Brain pericyte (primary cell): ENCODE measurements at places on chromosomes 16 and 17.

GRCh38 chr16:89737341-89738071 is 16.2 kb downstream of the ZNF276 start:
- DNase-seq, result no peak

DNA sequence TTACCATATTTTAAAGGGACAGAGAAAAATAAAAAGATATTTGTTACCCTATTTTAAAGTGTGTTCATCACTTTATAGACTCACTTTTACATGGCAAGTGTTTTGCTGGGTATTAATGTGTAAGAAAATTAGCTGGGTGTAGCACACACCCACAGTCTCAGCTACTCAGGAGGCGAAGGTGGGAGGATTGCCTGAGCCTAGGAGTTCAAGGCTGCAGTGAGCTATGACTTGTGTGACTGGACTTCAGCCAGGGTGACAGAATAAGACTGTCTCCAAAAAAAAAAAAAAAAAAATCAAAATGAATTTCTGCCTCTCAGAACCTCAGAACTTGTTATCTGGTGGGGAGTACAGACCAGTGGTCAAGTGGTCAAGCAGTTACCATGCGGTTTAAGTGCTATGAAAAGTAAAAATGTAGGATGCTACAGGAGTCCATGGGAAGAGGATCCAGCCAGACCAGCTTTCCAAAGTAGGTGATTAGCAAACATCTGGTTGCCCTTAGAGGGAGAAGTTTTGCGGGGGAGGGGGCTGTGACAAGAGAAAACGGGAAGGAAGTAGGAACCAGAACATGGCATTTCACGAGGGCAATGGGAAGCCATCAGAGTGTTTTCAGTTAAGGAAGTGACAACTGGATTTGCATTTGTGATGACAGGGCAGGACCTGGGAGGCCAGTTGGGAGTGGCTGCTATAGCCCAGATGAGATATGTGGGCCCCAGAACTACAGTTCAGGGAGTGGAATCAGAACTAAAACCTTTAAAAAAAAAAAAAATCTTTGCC is 13.9 kb downstream of the CNEP1R1 start:
- no peak for DNase-seq

- DNase-seq, result no peak
These were observed 2.0 kb downstream of the RNF40 start for GRCh38 chr16:30764086-30764485.

- DNase-seq, result no peak
These were observed 55.4 kb downstream of the TNFRSF13B start for GRCh38 chr17:16916557-16916920.

GRCh38 chr17:50721194-50722010 is 2.0 kb downstream of the LUC7L3 start:
- DNase-seq, result no peak

- DNase-seq, result no peak
These were observed 789 bp upstream of the TERF2 start for GRCh38 chr16:69386596-69386995.

DNA sequence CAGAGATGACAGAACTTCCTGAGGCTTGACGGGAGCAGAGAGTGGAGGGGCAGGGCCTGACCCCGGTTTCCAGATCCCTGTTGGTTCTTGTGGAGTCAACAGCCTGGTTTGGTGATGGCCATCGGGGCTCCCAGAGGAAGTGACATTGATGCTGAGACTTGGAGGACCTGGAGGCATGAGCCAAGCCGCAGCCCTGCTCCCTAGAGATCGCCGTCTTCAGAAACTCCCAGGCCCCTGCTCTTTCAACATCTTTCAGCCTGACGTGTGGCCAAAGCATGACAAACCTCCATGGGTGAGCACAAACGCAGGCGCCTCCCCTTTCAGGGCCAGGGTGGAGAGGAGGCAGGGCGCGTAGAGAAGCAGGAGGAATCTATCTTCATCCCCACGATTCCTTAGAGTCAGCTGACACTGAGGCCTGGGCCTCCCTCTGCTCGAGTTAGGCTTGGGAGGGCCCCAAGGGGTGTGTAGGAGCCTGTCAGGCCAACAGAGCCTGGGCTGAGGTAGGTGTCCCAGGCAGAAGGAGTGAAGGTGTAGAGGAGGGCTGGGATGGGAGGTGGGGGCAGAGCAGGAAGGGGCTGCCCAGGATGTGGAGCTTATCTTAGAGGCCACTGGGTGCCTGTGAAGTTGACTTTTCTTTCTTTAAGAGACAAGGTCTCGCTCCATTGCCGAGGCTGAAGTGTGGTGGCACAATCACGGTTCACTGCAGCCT is 56.1 kb upstream of the MED9 start:
- no peak for DNase-seq

DNA sequence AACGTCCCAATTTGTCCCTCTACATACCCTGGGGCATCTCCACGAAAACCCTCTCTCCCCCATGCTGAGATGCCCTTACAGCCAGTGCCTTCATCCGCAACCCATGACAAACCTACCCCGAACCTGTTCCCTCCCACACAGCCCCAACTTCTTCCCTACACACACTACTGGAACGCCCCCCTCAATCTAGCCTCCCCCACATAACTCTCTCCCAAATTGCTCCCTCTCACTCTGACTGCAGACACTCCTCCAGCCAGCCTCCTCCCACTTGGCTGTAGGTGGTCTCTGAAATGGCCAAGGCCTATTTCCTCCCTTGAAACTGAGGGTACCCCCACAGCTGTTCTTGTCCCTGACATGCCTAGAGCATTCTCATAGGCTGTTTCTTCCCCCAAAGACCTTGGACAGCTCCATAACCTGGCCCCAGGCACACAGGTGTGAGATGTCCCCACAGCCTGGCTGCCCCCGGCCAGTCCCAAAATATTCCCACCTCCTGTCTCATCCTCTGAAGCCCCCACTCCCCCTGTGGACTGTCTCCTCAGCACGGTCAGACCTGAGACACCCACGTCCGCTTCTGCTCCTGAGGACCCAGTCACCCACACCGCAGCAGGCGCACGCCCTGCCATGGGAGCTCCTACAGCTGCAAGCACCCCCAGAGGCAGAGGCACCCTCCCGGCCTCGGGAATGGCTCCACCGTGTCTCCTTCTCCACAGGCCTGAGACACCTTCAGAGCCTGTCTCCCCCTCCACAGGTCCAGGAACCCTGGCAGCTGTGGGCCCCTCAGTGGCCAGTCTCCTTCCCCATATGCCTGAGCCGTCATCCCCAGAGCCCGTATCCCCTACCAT is 3.7 kb downstream of the KIAA0753 start:
- DNase-seq, result no peak

DNA sequence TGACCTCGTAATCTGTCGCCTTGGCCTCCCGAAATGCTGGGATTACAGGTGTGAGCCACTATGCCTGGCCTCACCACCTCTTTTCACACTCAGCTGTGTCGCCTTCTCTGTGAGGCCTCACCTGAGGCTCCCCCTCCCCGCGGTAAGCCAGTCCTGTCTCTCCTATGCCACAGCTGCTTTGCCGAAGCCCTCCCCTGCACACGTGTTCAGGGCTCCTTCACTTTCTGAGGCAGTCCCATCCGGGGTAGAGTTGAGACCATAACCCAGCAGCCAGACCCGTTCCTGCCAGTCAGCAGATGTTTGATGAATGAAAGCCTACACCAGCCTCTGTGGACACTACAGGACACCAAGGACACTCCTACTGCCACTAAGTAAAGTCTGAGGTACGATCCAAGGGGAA is 10.6 kb downstream of the USP7 start:
- DNase-seq, result no peak

- DNase-seq, result no peak
These were observed 122.4 kb downstream of the LAT start for GRCh38 chr16:29107299-29107698.

- DNase-seq, result no peak
These were observed 795.7 kb upstream of the SOX9 start for GRCh38 chr17:71325117-71325516.

DNA sequence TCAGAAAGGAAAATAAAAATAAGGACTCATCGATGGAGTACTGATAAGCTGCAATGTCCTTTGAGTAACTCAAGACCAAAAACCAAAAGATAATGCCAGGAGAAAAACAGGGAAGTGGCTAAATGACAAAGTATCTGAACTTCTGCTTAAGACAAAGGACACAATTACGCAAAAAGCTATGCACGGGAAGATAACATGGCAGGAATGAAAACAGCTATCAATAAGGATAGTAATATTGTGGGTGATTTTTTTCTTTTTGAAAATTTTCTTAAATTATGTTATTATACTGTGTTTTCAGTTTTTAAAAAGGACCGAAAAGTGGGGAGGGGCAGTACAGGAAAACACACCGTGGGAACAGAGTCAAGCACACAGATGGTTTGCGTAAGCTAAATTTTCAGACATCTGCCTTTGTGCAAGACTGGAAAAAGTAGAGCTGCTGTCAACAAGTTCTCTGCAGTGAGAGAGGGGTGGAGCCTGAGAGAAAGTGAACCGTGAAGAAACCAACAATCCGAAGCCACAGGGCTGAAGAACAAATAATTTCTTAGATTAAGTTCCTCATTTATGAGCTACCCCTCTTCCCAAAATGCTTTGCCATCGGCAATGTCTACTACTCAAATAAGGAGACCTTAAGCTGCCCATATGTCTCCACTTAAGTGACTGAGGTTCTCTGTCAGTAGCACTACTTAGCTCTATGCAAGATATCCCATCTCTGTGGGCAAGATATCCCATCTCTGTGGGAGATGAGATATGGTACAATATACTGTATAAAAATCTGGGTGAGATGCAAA is 99.9 kb upstream of the CORO6 start:
- DNase-seq, result no peak

- DNase-seq, result no peak
These were observed 644.1 kb downstream of the KCNJ2 start for GRCh38 chr17:70813355-70813930.

GRCh38 chr17:30236766-30237165 is 1.3 kb upstream of the SLC6A4 start:
- no peak for DNase-seq

DNA sequence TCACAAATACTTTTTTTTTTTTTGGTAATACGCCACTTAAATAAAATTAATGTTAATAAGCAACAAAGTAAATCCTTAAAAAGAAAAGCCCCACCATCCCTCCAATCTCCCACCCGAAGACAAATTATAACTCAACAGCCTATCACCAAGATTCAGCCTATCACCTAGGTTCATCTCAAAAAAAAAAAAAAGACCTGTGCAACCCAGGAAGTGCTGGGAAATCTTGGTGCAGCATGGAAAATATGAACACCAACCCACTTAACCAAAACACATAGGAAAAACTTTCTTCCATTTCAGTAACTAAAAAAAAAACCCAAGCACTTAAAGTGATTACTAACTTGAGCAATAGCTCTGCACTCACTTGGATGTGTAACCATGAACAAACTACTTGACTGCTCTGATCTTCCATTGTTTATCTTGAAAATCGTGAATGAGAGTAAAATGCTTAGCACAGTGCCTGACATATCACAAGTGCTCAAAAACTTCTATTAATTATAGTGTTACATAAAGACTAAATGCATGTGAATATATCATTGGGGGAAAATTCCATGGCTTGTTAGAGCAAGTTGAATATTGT is 90.4 kb downstream of the STH start:
- DNase-seq, result no peak

DNA sequence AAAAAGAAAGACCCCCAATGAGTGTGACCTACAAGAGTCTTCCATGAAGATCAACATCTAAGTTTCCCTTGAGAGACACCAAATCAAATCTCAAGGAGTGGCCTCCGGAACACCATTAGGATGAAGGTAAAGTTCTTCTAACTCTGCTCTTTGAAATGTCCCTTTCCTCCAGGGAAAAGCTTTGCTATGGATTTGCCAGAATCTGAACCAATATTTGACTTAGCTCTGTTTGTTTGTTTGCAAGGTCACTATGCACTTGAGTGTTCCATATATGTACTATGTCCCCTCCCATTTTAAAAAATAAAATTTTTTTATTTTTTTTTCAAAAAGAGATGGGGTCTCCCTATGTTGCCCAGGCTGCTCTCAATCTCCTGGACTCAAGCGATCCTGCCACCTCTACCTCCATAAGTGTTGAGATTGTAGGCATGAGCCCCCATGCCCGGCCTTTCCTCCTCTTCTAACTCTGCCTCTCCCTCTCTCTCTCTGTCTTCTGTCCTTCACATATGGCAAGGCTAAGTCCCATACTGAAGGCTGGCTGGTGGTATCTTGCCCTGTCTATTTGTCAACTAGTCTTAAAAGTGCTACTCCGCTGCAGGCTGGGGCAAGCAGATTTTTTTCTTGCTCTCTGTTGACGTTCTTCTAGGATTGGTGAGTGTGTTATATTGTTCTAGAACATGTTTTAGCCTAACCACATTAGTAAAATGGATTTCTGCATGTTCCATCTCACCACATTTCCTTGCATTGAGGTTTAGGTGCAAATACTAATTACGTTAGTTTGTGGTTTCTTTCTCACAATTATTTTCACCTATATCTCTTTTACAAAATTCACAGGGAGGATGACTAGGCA is 276.7 kb upstream of the DYNLRB2 start:
- DNase-seq, result no peak

GRCh38 chr16:19582050-19582831 is 26.7 kb downstream of the VPS35L start:
- DNase-seq, result no peak

DNA sequence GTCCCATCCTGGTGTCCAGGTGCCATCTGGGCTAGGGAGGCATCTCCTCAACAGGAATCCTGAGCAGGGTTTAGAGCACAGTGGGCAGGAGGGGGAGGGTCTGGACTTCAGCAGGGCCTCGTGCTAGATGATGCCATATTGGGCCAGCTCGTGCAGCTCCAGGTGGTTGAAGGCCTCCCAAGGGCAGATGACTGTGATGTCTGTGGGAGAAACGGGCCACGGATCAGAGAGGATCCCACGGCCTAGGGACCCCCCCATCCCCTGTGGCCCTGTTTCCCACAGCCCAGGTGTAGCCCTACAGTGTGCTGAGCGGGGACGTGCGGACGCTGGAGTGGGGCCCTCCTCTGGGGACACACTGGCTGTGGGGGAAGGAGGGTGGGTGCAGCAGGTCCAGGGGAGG is 5.4 kb downstream of the PDE6G start:
- DNase-seq, result no peak

DNA sequence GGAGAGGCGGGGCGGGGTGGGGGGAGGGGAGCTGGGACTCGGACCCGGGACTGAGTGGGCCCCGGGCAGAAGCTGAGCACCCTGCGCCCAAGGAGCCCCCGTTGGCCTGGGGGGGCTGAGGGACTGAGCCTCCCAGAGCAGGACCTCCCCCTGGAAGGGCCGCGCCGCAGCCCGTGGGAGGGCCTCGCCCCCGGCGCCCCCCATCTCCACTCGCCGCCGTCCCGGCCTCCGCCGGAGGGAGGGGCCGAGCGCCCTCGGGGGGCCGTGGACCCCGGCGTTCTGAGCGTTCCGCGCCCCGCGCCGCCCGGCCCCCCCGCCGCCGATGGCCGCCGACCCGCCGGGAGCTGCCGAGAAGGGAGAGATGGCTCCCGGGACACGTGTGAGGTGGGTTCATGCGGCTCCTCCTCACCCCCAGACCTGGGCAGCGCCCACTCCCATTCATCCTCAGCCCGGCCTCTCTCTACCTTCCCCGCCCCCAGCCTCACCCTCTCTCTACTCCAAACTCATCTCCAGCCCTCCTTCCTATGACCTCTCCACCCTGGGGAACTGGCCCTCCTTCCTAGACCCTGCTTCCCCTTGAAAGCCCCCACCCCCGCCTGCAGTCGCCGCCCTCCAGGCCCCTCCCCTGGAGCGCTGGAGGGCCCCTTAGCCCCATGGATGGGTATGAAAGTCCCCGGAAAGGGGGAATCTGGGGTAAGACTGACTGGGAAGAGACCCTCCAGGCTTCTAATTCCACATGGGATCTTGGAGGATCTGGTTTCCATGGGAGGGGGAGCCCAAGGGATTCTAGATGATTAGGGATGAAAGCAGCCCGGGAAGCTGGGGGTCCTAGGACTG is 922 bp downstream of the FBXL19 start:
- no peak for DNase-seq
